COR-L47 (cell line): ENCODE measurements at places on chromosomes 11 and 22.

GRCh38 chr11:33151399-33151798 is 9.9 kb downstream of the CSTF3 start:
- DNase-seq: no peak

DNA sequence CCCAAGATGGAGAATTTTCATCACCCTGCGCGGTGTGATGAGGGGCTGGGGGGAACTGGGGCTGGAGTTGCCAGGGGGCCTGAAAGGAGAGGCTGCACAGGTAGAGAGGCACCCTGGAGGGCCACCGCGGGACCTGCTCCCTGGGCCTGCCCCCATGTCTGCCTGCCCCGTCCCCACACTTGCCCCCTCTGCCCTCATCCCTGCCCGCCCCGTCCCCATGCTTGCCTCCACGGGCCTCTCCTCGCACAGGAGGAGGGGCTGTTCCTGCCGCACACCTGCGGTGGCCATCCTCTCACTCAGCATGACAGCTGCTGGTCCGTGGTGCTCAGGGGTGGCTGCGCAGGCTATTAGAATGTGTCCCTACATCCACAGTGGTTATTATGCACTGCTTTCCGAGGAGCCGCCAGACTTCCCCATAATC is 43.5 kb downstream of the LINC01488 start:
- no peak for DNase-seq

- no peak for DNase-seq
Measured at GRCh38 chr22:49538006-49538405, 289.7 kb downstream of the BRD1 start.

DNA sequence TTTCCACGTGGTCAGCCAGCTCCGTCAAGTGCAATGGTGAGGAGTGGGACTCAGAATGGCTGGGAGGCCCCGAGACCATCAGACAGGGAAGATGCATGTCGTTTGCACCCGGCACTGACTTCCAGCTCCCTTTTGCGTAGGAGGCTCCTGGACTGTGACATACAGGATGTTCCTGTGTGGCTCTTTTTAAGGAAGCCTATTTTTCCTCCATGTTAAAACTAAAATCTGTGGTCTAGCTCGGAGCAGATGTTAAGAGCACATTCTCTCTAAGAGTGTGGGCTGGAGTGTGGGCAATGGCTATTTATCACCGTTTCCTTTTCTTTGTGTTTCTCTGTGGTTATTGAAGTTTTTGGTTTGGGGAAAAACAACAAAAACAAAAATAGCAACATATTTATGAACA is 40.9 kb upstream of the AMPD3 start:
- DNase-seq: no peak

DNA sequence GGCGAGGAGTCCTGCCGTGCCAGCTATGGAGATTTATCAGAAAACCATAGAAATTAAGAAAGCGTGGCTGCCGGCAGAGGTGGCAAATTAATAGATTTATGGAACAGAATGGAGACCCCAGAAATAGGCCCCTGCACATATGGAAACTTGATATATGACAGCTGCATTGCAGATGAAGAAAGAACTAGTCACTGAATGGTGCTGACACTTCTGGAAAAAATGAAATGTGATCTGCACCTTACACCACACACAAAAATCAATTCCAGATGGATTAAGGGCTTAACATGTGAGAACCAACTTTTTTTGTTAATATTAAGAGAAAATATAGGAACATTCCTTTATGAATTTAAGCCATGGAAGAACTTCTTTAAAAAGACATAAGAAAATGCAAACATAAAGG is 40.3 kb upstream of the TSKU start:
- DNase-seq: no peak
